ENCODE measurements at places on chromosomes 2 and 18. TPM values are rescaled to one million over a fixed set of nuclear protein-coding genes. Genes with fewer than 3 reads are reported as not detected.
A peak's percentile ranks its signal among the peaks of the same experiment; 100 is the strongest.

DNA sequence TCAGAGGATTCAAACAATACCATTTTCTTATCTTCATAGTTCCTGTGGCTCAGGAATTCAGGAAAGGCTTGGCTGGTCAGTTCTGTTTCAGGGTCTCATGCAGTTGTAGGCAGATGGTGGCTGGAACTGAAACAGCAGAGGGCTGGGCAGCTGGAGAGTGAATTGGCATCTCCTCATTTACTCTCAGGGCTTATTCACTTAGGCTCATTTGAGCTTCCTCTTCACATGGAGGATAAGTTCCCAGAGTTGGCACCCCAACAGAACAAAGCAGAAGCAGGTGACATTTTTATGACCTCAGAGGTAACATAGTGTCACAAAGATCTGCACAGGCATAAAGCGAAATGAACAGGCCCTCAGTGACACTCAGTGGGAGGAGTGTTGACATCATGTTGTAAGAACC, 66.1 kb downstream of the RBBP8 start:
- DNase-seq: peak; percentile 50

- DNase-seq: no peak
Observed at GRCh38 chr2:152243761-152244640, 68.4 kb upstream of the STAM2 start.

Gene OSBPL6
- total RNA-seq: 3.5 TPM

Gene CMPK2
- total RNA-seq: not detected
